ENCODE measurements at places on chromosomes 3 and 15. TPM values are rescaled to one million over a fixed set of nuclear protein-coding genes. Genes with fewer than 3 reads are reported as not detected.
A peak's percentile ranks its signal among the peaks of the same experiment; 100 is the strongest.

The IQCF5 gene
- total RNA-seq = not detected

The PTH1R gene
- total RNA-seq = not detected

The PYGO1 gene
- total RNA-seq = not detected

The CDHR4 gene
- not detected for total RNA-seq

The MKRN3 gene
- total RNA-seq = 5.0 TPM

The LRRC57 gene
- total RNA-seq = 21.2 TPM

The RETNLB gene
- not detected for total RNA-seq

The SATB1 gene
- total RNA-seq = 263 TPM

The RBPMS2 gene
- not detected for total RNA-seq

The FANCD2OS gene
- total RNA-seq = not detected

The AHSG gene
- not detected for total RNA-seq

The MUSTN1 gene
- total RNA-seq = 4.4 TPM

The KBTBD13 gene
- total RNA-seq = not detected

The CFAP100 gene
- not detected for total RNA-seq

- DNase-seq = no peak
Measured at GRCh38 chr3:149021830-149022229, 30.5 kb downstream of the GYG1 start.

GRCh38 chr3:177141899-177142646 lies 55.2 kb downstream of the TBL1XR1 start:
- DNase-seq = no peak

DNA sequence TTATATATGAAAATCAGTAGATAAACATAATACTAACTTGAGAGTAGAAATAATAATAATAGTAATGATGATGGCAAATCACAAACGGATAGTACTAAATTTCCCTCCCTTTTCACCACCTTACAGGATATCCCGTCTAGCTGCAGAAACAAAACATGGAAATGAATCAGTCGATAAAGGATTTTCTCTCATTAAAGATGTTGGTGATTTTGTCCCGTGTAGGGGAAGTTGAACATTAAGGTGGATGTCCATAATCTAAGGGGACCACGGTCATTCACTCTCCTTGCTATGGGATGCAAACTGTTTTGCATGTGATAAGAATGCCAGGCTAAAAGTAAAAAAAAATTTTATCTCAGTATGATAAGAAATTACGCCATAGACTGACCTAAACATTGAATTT lies 1027.7 kb upstream of the NR2F2 start:
- no peak for DNase-seq

DNA sequence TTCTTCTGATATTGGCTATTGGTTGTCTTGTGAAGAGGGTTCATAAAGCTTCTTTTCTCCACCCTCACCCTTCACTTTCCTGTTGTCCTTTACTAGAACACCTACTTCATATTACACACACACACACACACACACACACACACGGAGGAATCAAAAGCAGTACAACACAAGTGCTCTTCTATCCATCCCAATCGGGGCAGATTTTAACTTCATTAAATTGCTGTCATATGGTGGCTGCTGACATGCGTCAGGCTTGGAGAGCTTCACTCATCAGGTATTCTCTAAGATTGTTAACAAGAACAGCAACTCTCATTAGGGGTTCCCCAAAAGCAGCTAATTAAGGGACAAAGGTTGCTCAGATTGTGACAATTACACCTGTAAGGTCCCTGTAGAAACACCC lies 239.1 kb upstream of the MEIS2 start:
- DNase-seq = no peak

GRCh38 chr3:133448478-133449122 lies 48.7 kb downstream of the BFSP2 start:
- peak; percentile 46 for DNase-seq

GRCh38 chr3:170470063-170471016 lies 51.7 kb downstream of the CLDN11 start:
- DNase-seq = no peak

- no peak for DNase-seq
Measured at GRCh38 chr15:45794712-45795439, 160.0 kb downstream of the SQOR start.

- no peak for DNase-seq
Measured at GRCh38 chr3:77825001-77825827, 785.3 kb downstream of the ROBO2 start.

DNA sequence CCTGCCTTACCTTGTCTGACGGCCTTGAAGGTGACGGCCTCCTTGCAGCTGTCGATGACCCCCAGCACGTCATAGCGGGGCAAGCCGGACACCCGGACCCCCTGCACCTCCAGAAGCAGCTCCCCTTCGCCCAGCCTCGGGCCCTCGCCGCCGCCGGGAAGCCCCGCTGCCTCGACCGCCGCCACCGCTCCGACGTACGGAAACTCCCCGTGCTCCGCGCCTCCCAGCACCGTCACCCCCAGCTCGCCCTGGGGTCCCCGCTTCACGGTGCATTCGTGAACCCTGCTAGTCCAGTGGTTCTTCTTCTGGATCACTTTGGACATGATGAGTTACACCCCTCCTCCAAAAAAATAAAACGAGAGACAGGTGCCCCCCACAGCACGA lies 740 bp downstream of the MAGI1 start:
- no peak for DNase-seq

DNA sequence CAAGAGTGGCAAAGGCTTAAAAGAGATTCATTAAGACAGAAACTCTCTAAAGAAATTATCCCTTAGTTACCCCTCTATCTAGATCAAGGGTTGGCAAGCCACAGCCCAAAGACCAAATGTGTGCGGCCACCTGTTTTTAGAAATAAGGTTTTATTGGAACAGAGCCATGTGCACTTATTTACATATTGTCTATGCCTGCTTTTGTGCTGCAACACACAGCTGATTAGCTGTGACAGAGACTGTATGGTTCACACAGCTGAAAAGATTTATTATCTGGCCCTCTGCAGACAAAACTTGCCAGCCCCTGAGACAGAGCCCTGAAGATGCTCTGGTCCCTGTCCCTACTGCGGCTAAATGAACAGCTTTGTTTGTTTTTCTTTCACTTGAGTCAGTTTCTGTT lies 88.1 kb downstream of the ADAMTS9 start:
- DNase-seq = no peak

- no peak for DNase-seq
Measured at GRCh38 chr3:150544041-150544440, 2.3 kb downstream of the SERP1 start.

- no peak for DNase-seq
Measured at GRCh38 chr3:126025116-126025729, 56.2 kb downstream of the ROPN1B start.

- DNase-seq = no peak
Measured at GRCh38 chr3:171353423-171353822, 106.8 kb downstream of the TNIK start.

DNA sequence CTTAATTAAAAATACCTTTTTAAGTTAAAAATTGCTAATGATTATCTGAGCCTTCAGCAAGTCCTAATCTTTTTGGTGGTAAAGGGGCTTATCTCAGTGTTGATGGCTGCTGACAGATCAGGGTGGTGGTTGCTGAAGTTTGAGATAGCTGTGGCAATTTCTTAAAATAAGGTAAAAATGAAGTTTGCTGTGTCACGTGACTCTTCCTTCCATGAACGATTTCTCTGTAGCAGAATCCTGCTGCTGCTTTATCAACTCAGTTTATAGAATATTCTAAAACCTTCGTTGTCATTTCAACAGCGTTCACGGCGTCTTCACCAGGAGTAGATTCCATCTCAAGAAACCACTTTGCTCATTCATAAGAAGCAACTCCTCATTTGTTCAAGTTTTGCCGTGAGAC lies 110.1 kb downstream of the SUCNR1 start:
- no peak for DNase-seq

GRCh38 chr3:164604687-164605086 lies 473.6 kb downstream of the SI start:
- DNase-seq = no peak

- peak; percentile 61 for DNase-seq
Measured at GRCh38 chr15:100338971-100339444, 2.8 kb downstream of the ADAMTS17 start.

- DNase-seq = no peak
Measured at GRCh38 chr3:71244826-71245488, 338.6 kb downstream of the FOXP1 start.

- DNase-seq = no peak
Measured at GRCh38 chr3:150411106-150411460, 3.0 kb downstream of the TSC22D2 start.

- DNase-seq = no peak
Measured at GRCh38 chr15:88537591-88538317, 8.7 kb downstream of the DET1 start.

GRCh38 chr3:69998759-69999139 lies 784 bp upstream of the SAMMSON start:
- no peak for DNase-seq

- peak; percentile 83 for DNase-seq
Measured at GRCh38 chr3:197394464-197395321, 96.3 kb upstream of the DLG1 start.

GRCh38 chr15:60004846-60005351 lies 788 bp downstream of the FOXB1 start:
- DNase-seq = peak; percentile 53

- DNase-seq = no peak
Measured at GRCh38 chr3:146682171-146682570, 77.0 kb upstream of the PLSCR5 start.

GRCh38 chr15:55652359-55652758 lies 64.2 kb upstream of the PYGO1 start:
- DNase-seq = no peak

- no peak for DNase-seq
Measured at GRCh38 chr3:42263354-42264346, 2.3 kb downstream of the CCK start.
